Sigmoid colon (tissue), 7 donors: ENCODE measurements at places on chromosomes 1 and 21. TPM values are rescaled to one million over a fixed set of nuclear protein-coding genes. Genes with fewer than 3 reads are reported as not detected.

GRCh38 chr1:206497774-206498173 is 9.6 kb upstream of the RASSF5 start:
- DNase-seq: no peak

DNA sequence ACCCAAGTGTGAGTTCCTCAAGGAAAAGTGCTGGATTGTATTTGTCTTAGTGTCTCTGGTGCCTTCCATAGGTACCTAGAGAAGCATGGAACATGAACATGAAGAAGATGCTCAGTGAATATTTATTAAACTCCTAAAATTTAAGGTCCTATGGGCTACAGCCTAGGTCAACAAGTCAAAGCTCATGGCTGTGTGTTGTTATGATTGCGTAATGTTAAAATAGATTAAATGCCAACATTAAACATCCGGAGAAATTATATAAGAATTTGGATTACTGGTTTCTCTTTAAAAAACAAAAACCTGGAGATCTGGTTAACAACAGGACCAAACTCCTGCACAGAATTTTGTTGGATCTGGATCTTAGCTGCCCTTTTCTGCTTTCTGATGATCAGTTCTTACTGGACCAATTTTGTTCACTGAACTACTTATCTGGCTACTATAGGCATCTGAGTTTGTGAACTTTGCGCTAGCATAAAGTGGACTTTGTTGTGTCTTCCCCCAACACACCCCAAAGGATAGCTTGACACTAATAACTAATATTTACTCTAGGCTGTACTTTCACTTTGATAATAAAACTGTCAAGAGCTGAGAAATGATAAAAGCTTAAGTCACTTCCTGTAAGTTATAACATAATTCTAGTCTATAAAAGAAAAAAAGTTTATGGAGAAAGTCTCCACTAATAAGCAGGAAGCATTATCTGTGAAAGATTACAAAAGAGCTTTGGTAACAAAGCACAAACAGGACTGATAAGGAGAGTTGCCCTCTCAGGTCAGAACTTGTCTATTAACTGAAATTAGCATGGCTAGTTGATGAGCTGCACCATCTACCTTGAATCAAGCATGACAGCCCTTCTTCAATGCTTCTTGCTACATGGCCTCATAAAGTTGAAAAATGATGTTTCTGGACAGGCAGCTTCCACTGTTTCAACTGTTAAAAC is 20.7 kb downstream of the F5 start:
- no peak for DNase-seq

DNA sequence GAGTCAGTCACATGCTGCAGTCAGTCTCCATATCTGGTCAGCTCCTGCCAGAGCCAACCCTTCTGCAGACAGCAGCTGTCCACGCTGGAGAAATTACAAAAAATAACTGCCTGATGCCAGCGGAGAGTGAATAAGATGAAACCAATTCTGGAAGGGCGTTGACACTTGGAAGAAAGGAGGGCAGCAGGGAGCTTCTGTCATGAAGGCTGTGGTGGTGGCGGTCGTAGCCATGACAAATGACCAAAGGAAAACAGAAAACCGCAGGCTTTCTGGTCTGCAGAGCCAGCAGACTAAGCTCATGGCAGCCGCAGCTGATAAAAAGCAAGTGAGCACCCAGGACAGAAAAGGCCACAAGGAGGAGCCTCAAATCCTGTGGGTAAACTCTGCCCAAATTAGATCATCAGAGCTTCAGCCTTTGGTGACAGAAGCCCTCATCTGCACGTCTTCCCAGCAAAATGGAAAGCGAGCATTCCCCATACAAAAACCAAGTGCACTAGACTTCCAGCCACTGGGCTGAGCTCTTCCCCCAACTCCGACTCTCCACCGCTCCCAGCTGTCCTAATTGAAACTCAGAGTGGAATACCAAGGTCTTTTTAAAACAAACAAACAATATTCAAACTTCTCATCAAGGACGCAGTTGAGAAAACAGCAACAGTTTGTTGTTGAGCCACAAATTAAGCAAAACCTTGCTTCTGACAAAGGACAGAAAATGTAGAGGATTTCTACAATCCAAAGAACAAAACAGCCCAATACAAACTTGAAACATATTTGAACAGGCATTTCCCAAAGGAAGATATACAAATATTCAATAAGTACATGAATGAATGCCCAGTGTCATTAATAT is 28.7 kb downstream of the RSPH1 start:
- no peak for DNase-seq

GRCh38 chr1:51906306-51907078 is 28.0 kb upstream of the NRDC start:
- DNase-seq: no peak

DNA sequence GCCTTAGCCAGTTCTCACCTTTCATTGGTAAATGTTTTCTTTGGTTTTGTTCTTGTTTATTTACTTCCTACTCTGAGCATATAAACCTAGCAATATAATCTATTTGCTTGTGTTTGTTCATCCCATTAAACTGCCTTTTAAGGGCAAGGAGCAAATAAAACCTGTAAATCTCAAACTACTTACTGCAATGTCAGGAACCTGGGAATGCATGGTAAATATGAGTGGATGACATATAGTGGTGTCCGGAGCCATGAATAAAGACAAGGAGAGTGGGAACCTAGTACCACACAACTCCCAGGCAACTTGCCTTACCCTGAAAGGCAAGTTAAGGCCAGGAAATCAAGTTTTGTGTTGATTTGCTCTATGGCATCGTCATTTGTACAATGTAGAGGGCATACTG is 1133.7 kb upstream of the NCAM2 start:
- DNase-seq: no peak

DNA sequence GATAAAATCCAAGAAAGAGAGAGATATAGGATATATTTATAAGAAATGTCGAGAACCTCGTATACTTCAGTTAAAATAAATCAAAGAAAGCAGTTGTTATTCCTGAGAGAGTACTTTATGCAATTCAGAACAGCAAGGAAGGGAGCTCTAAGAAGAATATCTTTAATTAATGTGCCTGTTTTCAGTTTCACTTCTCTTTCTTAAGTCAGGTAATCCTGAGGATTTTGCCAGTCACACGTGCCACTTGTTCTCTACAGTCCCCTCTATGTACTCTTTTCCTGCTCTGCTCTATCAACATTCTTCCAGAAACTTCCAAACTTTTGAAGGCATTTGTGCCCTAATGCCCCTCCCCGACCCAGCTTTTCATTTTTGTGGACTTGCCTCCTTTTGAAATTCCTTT is 211.9 kb downstream of the AKT3 start:
- DNase-seq: no peak

GRCh38 chr1:211714154-211714553 is 38.7 kb upstream of the NEK2 start:
- no peak for DNase-seq

DNA sequence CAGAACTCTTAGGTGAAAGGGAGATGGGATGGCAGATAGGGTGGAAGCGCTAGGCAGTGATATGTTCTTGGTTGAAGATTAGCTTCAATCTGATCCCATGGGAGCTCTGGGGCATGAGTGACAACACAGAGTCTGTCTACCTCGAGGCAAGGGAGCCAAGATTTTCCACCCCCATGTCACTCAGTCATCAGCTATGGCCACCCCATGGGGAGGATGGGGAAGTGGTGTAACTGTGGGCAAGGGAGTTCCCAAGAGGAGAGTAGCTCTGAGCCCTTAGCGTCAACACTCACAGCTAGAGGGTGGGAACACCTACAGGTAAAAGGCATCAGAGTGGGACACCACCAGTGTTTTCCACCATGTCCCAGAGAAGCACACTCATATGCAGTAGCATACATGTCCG is 30.3 kb upstream of the C1QA start:
- DNase-seq: no peak

GRCh38 chr1:63523738-63524137 is 413 bp downstream of the EFCAB7 start:
- no peak for DNase-seq

DNA sequence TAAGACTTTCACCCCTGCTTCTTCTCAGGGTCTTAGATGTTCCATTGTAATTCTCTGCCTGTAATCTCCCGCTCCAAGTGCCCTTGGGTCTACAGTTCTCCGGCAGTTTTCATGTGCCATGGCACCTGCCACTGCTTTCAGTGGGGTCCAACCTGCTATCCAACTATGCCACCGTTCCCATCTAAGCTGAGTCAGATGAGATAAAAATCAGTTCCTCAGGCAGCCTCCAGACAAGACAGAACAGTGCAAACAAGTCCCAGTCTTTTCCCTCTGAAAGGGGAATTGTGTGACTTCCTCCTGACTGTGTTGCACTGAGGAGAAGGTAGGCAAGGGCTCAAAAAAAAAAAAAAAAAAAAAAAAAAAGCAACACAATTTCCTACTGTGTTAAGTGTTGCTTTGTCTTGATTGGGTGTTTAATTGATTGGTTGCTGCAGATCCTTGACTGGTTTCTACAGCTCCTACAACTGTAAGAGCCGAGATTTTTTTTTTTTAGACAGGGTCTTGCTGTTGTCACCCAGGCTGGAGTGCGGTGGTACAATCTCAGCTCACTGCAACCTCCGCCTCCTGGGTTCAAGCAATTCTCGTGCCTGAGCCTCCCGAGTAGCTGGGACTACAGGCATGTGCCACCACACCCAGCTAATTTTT is 50.7 kb downstream of the EBNA1BP2 start:
- no peak for DNase-seq

DNA sequence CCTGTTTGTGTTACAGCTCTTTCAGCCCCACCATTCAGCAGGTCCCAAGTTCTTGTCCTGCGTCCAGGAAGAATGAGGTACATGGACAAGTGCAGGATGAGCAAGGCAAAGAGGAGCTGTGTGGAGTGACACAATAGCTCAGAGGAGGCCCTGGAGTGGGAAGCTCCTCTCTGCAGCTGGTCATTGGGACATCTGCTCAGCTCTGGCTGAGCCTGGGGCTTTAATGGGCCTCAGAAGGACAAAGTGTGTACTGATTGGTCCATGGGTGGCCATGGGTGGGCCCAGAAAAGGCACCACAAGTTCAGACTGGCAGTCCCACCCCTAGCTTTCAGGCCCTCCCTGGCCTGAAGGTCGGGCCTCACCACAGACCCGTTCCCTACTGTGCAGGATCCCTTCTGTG is 14.7 kb upstream of the HYI start:
- no peak for DNase-seq

- no peak for DNase-seq
Observed at GRCh38 chr1:20483833-20484518, 2.0 kb downstream of the CAMK2N1 start.

- peak; percentile 80 for DNase-seq
Observed at GRCh38 chr1:201708085-201708512, 120.9 kb upstream of the IPO9 start.

The TMPRSS3 gene
- 1.3 TPM for polyA plus RNA-seq

The RAB7B gene
- 2.1 TPM for polyA plus RNA-seq

The ASAP3 gene
- polyA plus RNA-seq: 20.6 TPM

The PAQR6 gene
- polyA plus RNA-seq: 3.0 TPM

The ATP6V1G3 gene
- not detected for polyA plus RNA-seq

The SLC50A1 gene
- 151 TPM for polyA plus RNA-seq
